ENCODE measurements at places on chromosomes 11 and 22.

DNA sequence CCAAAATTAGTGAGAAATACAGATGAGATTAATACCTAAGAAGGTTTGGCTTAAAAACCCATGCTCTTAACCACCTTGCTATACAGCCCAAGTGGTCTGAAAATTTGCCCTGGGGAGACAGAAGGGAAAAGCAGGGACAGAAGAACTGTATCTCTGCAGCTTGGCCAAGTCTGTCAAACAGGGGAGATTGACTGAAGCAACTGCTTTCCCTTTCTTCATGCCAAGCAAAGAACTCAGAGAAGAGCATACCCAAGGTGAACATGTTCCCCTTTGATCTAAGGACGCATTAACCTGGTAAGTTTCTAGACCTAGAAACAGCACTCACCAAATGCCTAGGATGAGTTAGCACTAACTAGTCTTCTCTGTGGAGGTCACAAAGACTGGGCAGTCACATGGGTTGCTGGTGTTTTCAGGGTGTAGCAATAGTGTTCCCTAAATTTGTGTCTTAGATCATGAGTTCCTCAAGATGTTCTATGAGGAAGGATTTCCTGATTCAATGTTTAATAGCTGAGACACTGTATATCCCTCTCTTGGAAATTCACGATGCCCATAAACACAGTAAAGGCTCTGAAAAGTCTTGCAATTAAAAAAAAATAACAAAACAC lies 75.6 kb upstream of the GRAMD1B start:
- no peak for DNase-seq

GRCh38 chr11:76744186-76745043 lies 38.7 kb upstream of the TSKU start:
- DNase-seq = no peak

DNA sequence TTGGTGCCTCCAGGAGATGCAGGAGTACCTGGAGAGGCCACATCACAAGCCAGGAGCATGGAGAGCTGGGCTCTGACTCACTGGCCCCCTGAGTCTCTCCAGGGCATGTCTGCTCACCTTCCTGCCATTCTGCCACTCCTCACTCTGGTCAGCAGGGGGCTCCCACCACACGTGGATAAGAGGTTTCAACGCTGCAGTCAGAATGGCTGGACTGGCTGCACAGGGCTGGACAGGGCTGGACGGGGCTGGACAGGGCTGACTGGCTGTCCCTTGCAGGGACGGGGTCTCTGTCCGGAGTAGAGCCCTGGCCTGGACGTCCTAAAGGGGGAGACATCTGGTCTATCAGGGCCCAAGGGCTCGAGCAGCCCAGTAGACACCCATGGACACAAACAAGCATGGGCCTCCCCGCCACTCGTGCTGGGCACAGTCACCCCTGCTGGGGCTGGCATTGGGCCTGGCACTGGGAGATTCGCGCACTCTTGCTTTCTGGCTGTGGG lies 34.6 kb downstream of the CYTH4 start:
- DNase-seq = no peak

GRCh38 chr11:60720460-60720859 lies 4.1 kb upstream of the MS4A18 start:
- DNase-seq = no peak

DNA sequence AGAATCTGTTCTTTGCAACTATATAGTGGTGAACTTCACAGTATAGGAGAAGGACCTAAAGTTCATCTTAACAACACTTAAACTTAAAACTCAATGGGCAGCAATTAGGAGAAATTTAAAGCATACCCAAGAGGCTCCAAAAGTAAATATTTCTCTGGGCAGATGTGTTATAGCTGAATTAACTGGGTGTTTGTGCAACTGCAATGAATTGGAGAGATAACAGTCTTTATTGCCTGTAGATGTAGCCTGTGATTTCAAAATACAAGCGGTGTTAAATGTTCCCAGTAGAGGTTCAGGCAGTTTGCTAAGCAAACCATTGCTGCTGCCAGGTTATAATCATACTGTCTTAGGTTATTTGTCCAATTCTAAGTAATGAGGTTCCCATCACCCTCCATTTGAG lies 294.1 kb upstream of the MTNR1B start:
- no peak for DNase-seq

DNA sequence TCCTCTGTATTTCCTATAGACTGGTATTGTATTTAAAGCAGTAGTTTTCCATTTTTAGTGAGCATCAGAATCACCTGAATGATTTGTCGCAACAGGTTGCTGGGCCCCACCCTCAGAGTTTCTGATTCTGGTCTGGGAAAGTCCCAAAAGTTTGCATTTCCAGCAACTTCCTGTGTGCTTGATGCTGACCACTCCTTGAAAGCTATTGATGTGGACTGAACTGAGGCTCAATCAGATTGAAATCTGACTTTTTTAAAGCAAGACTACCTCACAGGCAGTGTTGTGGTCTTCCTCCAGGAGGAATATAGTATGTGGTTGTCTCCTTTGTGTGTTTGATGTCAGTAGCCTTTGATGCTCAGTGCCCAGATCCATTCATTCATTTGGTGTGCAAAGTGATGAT lies 17.2 kb upstream of the MPZL2 start:
- DNase-seq = no peak

DNA sequence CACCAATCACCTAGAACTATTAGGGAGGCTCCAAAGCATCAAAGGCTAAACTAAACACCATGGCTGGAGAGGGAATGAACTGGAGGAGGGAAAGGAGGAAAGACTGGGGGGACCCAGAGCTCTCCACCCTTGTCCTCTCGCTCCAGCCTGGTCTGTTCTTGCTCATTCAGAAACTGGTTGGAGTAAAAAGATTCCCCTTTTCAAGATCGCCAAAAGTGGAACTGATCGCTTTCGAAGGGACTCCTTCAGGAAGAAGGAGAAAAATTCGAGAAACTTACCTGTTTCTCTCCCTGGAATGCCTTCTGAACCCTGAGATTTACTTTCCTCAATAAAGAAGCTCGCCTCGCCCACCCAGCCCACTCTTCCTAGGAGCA lies 46.9 kb downstream of the OR4D9 start:
- DNase-seq = no peak

DNA sequence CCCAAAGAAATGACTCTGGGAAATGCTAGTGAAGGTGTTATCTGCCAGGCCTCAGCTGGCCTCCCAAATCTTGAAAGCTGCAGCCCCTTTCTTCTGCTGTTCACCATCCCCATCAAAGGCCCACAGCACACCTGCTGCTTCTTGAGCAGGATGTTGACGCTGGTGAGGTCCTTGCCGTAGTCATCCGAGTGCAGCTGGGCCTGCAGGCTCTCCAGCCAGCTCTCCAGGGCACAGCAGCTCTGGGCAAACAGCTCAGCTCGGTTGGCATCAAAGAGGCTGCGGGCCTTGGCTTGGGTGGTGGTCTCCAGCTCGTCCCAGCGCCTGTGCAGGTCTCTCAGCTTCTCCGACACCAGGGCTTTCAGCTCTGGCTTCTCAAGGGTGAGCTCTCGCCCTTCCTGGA lies 18.5 kb upstream of the RBM4B start:
- DNase-seq = no peak

DNA sequence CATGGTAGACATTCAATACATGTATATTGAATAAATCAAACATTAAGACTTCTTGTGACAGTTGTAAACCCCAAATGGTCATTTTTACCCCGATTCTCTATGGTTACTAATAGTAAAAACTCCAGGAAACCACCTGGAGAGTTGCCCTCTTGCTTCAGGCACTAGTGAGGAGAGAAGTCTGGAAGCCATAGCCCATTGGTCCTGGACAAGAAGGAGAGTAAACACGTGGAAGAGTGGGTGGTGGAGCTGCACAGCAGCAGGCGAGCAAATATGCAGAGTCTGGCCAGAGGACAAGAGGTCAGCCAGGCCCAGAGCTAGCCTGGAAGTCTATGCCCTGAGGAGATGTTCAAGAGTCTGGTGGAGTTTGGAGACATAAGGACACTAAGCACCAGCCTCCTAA lies 17.7 kb downstream of the DCHS1 start:
- DNase-seq = no peak

GRCh38 chr11:103842795-103843194 lies 193.6 kb upstream of the DDI1 start:
- no peak for DNase-seq

- no peak for DNase-seq
Measured at GRCh38 chr22:37233751-37234631, 10.1 kb downstream of the RAC2 start.

- no peak for DNase-seq
Measured at GRCh38 chr11:2178906-2179494, 7.4 kb upstream of the TH start.

GRCh38 chr11:8017894-8018483 lies 30.9 kb downstream of the EIF3F start:
- DNase-seq = no peak

DNA sequence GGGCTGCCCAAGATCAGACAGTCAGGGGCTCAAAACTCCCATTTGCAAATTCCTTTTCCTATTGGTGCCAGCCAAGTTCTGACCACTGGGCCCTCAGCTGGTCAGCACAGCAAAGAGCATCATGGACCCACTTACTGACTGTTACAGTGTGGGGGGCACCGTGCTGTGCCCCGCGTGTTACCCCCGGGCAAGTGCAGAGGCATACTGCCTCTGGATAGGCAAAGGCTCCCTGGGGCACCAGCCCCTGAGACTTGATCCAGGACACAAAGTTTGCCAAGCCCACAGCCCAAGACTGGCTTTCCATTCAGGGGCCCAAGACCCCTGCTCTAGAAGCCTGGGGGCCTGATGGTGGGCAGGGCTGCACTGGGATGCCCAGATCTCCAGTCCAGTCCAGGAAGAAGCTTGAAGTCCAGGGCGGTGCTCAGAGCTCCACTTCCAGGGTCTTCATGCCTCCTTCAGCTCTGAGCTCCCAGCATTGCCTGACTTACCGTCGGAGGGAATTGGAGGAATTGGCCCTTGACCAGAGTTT lies 6.6 kb downstream of the LRRC32 start:
- DNase-seq = no peak

DNA sequence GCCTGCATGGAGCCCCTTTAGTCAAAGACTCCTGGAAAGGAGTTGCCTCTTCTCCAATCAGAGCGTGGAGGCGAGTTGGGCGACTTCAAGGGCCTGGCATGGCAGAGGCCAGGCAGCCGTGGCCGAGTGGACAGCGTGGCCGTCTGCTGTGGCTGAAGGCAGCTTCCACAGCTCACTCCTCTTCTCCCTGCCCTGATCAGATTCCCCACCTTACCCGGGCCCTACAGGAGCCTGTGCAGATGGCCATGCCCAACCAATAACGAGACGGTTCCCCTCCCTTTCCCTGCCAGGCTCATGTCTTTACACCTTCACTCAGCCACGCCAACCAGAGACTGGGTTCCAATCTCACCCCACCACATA lies 20.0 kb upstream of the SLC22A12 start:
- no peak for DNase-seq

GRCh38 chr11:106208760-106209159 lies 131.3 kb downstream of the AASDHPPT start:
- peak; percentile 12 for DNase-seq

GRCh38 chr11:66003291-66003690 lies 988 bp downstream of the BANF1 start:
- DNase-seq = no peak

DNA sequence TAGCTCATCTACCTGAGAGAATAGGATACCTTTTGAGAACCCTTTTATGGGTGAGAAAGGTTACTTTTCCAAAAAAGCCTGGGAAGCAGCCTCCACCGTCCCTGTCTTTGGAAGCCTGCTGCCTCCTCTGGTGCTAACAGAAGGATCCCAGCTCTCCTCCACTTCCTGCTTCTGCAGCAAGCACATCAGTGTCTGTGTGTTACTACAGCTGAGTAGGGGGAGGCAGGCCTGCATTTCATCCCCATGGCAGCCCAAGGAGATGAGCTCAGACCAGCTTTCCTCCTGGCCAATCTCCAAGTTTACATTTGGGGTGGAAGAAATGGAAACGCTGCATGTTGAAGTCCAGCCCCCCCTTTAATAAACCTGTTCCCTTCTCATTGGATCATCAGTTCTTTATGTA lies 7.4 kb upstream of the CCDC34 start:
- DNase-seq = no peak
